Panc1 (cell line): ENCODE measurements at places on chromosomes 3 and 15. TPM values are rescaled to one million over a fixed set of nuclear protein-coding genes. Genes with fewer than 3 reads are reported as not detected.

- no peaks in the 10 kb centered on the region for H3K36me3 ChIP-seq
- no peak overlapping the region for H3K27ac ChIP-seq
These were observed 81.6 kb downstream of the OCA2 start for GRCh38 chr15:28017423-28017924.

The RCCD1 gene
- total RNA-seq, result 23.6 TPM

The IL17RB gene
- total RNA-seq, result 15.9 TPM

The IL16 gene
- total RNA-seq, result 1.0 TPM

The NEK11 gene
- 9.5 TPM for total RNA-seq

The PCSK6 gene
- total RNA-seq, result 10.6 TPM

- H3K27ac ChIP-seq, result no peak overlapping the region
- H3K27me3 ChIP-seq, result no peaks in the 10 kb centered on the region
- no peak for DNase-seq
- H3K4me3 ChIP-seq, result no peak overlapping the region
- no peaks in the 10 kb centered on the region for H3K4me1 ChIP-seq
- H3K36me3 ChIP-seq, result no peaks in the 10 kb centered on the region
These were observed 85.4 kb downstream of the IGSF11 start for GRCh38 chr3:118949113-118949760.

- H3K36me3 ChIP-seq, result no peaks in the 10 kb centered on the region
- H3K27me3 ChIP-seq, result no peaks in the 10 kb centered on the region
- DNase-seq, result no peak
- H3K4me3 ChIP-seq, result no peak overlapping the region
These were observed 13.4 kb upstream of the ZNF639 start for GRCh38 chr3:179309225-179310078.

DNA sequence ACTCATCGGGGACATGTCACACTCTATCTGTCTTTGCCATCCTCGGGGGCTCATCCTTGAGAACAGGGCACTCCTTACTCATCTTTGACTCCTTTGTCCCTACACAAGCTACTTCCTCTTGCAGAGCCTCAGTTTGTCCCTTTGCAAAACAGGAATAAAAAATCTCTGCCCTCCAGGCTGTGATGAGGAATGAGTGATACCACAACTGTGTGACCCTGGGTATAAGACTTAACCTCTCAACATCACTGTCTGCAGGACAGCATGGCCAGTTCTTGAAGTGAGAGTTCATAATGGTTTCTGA lies 48.5 kb downstream of the IQSEC1 start:
- no peak for DNase-seq
- H3K36me3 ChIP-seq, result no peaks in the 10 kb centered on the region
- peaks cover 11% of the 10 kb centered on the region for H3K4me1 ChIP-seq
- H3K27me3 ChIP-seq, result no peaks in the 10 kb centered on the region
- no peak overlapping the region for H3K4me3 ChIP-seq
- no peak overlapping the region for H3K27ac ChIP-seq

- H3K36me3 ChIP-seq, result no peaks in the 10 kb centered on the region
- no peak overlapping the region for H3K4me3 ChIP-seq
- 0 out of 2 replicates have a peak, but pooled peaks cover 3% of the 10 kb centered on the region for H3K4me1 ChIP-seq
- H3K27me3 ChIP-seq, result no peaks in the 10 kb centered on the region
- no peak overlapping the region for H3K27ac ChIP-seq
These were observed 89.3 kb downstream of the PLSCR2 start for GRCh38 chr3:146380046-146380445.

GRCh38 chr15:98438907-98439306 lies 209.4 kb upstream of the IGF1R start:
- no peak overlapping the region for H3K27ac ChIP-seq
- peaks cover 8% of the 10 kb centered on the region for H3K4me1 ChIP-seq
- H3K4me3 ChIP-seq, result no peak overlapping the region
- DNase-seq, result no peak

GRCh38 chr3:154759966-154760365 lies 320.2 kb upstream of the MME start:
- DNase-seq, result no peak
- H3K36me3 ChIP-seq, result no peaks in the 10 kb centered on the region
- H3K27me3 ChIP-seq, result no peaks in the 10 kb centered on the region

GRCh38 chr15:33384307-33384706 lies 73.5 kb downstream of the RYR3 start:
- H3K4me1 ChIP-seq, result no peaks in the 10 kb centered on the region
- H3K36me3 ChIP-seq, result no peaks in the 10 kb centered on the region
- H3K4me3 ChIP-seq, result no peak overlapping the region
- no peak for DNase-seq
- H3K27ac ChIP-seq, result no peak overlapping the region
- H3K27me3 ChIP-seq, result no peaks in the 10 kb centered on the region

- H3K4me3 ChIP-seq, result no peak overlapping the region
- no peaks in the 10 kb centered on the region for H3K36me3 ChIP-seq
- H3K4me1 ChIP-seq, result no peaks in the 10 kb centered on the region
- H3K27me3 ChIP-seq, result no peaks in the 10 kb centered on the region
- DNase-seq, result no peak
These were observed 118.6 kb upstream of the PRICKLE2 start for GRCh38 chr3:64343689-64344430.

DNA sequence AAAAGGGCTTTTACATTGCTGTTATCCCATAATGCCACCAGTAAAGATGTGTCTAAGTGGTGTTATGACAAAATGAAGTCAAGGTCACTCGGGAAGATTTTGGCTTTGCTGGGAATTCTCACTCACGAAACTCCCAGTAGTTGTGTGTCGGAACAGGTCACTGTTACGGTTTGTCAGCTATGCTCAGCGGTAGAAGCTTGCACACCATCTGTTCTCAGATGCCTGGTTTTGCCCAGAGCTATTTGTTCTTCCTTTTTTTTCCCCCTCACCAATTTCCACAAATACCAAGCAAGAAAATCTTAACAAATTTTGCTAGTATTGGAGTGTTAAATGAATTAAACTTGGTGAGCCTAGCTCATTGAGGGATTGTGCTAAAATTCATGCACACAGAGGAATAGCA lies 915.1 kb downstream of the MCTP2 start:
- no peak overlapping the region for H3K27ac ChIP-seq
- H3K36me3 ChIP-seq, result no peaks in the 10 kb centered on the region
- H3K27me3 ChIP-seq, result no peaks in the 10 kb centered on the region
- H3K4me3 ChIP-seq, result no peak overlapping the region
- no peak for DNase-seq

- H3K27ac ChIP-seq, result no peak overlapping the region
- peaks cover 11% of the 10 kb centered on the region; the same call in 1 of the 2 replicates for H3K27me3 ChIP-seq
- H3K4me3 ChIP-seq, result no peak overlapping the region
- no peaks in the 10 kb centered on the region for H3K36me3 ChIP-seq
- DNase-seq, result no peak
These were observed 102.3 kb downstream of the RORA start for GRCh38 chr15:61126811-61127210.

The SCAANT1 gene
- total RNA-seq, result not detected

DNA sequence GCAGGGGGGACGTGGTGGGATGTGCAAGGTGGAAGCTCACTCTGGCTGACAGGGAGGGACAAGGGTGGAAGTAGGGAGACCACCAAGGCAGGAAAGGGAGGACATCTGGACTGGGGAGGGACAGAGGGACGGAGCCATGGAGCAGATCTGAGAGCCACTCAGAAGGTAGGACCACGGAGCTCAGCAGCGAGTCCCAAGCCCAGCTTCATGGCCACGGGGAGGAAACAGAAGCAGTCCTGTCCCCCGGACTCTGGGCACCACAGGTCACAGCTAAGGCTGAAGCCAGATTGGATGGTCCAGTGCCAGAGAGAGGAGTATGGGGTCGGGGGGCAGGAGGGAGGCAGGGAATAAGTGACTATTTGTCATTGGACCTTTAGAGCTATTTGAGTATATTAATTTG lies 220.1 kb downstream of the TBC1D2B start:
- 0 out of 2 replicates have a peak, but pooled peaks cover 3% of the 10 kb centered on the region for H3K4me1 ChIP-seq
- no peak overlapping the region for H3K4me3 ChIP-seq
- H3K27me3 ChIP-seq, result no peaks in the 10 kb centered on the region; the same call in 1 of the 2 replicates
- no peak overlapping the region for H3K27ac ChIP-seq
- no peaks in the 10 kb centered on the region for H3K36me3 ChIP-seq
- DNase-seq, result no peak

- H3K4me1 ChIP-seq, result no peaks in the 10 kb centered on the region; the same call in 1 of the 2 replicates
- no peak overlapping the region for H3K4me3 ChIP-seq
- H3K27ac ChIP-seq, result no peak overlapping the region
- H3K36me3 ChIP-seq, result no peaks in the 10 kb centered on the region
These were observed 94.0 kb downstream of the CYP19A1 start for GRCh38 chr15:51244423-51244869.

DNA sequence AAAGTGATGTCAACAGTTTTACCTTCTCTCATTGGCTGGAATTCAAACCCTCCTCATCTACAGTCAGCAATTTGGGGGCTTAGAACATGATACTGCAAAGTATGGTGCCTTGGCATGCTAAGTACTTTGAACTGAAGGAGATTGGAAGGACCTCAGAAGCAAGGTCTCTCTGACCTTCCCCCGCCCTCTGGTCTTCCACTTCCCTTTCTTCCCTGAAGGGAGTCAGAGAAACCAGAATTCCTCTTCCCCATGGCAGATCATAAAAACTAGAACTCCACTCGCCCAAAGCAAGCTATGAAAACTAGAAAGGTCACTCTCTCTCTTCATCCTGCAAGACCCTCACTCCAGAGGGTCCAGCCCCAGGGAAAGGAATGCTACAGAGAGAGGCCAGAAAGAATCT lies 64.2 kb downstream of the CD200R1L start:
- H3K4me1 ChIP-seq, result no peaks in the 10 kb centered on the region
- H3K27me3 ChIP-seq, result peaks cover 2% of the 10 kb centered on the region; the same call in 1 of the 2 replicates

GRCh38 chr15:62277816-62278394 lies 112.8 kb upstream of the C2CD4B start:
- H3K27me3 ChIP-seq, result peaks cover 15% of the 10 kb centered on the region; the same call in 1 of the 2 replicates
- DNase-seq, result no peak
- no peak overlapping the region for H3K27ac ChIP-seq
- no peaks in the 10 kb centered on the region for H3K36me3 ChIP-seq
- H3K4me1 ChIP-seq, result no peaks in the 10 kb centered on the region

- no peak for DNase-seq
- no peak overlapping the region for H3K4me3 ChIP-seq
- no peaks in the 10 kb centered on the region for H3K36me3 ChIP-seq
- no peak overlapping the region for H3K27ac ChIP-seq
These were observed 279.3 kb upstream of the CTNNB1 start for GRCh38 chr3:40920041-40920440.

The TEX55 gene
- total RNA-seq, result not detected

GRCh38 chr3:53592862-53593261 lies 98.5 kb downstream of the CACNA1D start:
- no peak overlapping the region for H3K4me3 ChIP-seq
- H3K27ac ChIP-seq, result no peak overlapping the region
- no peaks in the 10 kb centered on the region for H3K36me3 ChIP-seq
- H3K4me1 ChIP-seq, result peaks cover 4% of the 10 kb centered on the region

The TYRO3 gene
- 41.7 TPM for total RNA-seq

GRCh38 chr15:93865586-93865985 lies 365.8 kb upstream of the MCTP2 start:
- no peak overlapping the region for H3K27ac ChIP-seq
- H3K27me3 ChIP-seq, result no peaks in the 10 kb centered on the region
- no peak for DNase-seq
- H3K4me1 ChIP-seq, result no peaks in the 10 kb centered on the region
- no peaks in the 10 kb centered on the region for H3K36me3 ChIP-seq

DNA sequence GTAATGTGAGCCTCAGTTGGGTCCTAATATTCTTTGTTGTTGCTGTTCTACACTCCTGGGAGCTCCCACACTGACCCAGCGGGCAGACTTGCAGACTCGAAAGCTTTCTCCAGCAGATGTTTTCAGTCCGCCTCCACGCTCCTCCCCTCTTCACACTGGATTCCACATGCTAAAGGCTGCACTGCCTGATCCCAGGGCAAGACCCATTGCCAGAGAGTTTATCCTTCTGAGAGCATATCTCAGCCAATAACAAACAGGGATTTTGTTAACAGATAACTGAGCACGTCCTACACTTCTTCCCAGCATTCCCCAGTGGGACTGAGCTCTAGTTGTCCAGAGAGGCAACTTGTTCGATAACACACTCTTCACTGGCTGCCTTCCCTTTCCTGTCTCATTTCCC lies 8.0 kb upstream of the COL6A6 start:
- no peaks in the 10 kb centered on the region for H3K4me1 ChIP-seq
- no peak overlapping the region for H3K4me3 ChIP-seq
- H3K36me3 ChIP-seq, result no peaks in the 10 kb centered on the region
- no peak overlapping the region for H3K27ac ChIP-seq

GRCh38 chr3:174198199-174198598 lies 660.9 kb upstream of the NAALADL2 start:
- no peaks in the 10 kb centered on the region for H3K36me3 ChIP-seq
- H3K4me3 ChIP-seq, result no peak overlapping the region
- H3K27ac ChIP-seq, result no peak overlapping the region
- no peaks in the 10 kb centered on the region; the same call in 1 of the 2 replicates for H3K4me1 ChIP-seq
- no peaks in the 10 kb centered on the region for H3K27me3 ChIP-seq
- DNase-seq, result no peak

- no peaks in the 10 kb centered on the region for H3K36me3 ChIP-seq
- no peak overlapping the region for H3K4me3 ChIP-seq
- H3K27me3 ChIP-seq, result no peaks in the 10 kb centered on the region
- DNase-seq, result no peak
- no peaks in the 10 kb centered on the region for H3K4me1 ChIP-seq
These were observed 11.3 kb upstream of the IQGAP1 start for GRCh38 chr15:90376789-90377188.

DNA sequence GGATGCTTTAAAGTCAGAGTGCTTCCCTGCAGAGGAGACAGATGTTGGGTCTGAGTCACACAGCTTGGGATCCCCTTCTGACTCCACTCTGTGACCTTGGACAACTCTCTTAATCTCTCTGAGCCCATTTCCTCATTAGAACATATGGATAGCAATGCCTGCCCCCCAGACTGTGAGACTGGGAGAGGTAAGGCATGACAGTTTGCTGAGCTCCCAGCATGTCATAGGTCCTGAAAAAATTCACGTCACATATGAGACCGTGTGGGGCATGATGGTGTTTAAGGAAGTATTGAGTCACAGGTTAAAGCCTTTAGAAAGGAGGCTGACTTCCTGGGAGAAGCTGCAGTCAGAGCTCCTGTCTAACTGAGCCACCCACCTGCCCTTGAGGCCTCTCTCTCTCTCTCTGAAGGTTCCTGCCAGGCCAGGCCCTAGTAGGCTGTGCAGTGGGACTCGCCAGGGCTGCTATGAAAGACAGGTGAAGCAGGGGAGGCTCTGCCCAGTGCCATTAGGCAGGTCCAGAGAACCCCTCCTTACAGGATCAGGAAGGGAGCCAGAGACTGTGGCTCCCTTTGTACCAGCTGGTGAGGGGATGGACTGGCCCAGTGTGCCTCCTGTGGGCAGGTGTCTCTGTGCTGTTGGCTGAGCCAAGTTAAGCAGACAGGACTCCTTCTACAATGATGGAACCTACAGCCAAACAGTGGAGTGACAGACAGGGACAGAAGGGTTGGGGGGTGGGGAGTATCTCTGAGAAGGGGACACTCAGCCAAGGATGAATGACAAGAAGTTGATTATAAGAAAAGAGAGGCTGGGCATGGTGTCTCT lies 19.5 kb upstream of the DOCK3 start:
- H3K27ac ChIP-seq, result no peak overlapping the region

DNA sequence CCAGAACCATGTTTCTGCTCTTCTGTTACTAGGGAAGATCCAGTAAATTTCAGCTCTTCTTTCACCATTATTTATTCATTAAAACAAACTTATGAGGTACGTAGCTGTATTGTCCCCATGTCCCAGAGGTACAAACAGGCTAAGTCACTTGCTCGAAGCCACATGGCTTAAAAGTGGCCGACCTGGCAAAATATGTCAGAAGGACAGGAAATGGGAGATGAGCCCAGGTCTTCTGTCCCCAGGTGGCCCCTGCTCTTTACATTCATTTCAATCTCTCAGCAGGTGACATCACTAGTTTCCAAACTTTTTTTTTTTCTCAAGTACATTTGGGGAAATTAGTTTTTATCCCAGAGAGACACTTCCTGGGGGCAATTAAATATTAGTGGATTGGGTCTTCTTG lies 34.1 kb upstream of the LPP start:
- no peaks in the 10 kb centered on the region for H3K36me3 ChIP-seq
- H3K4me3 ChIP-seq, result no peak overlapping the region
- no peaks in the 10 kb centered on the region for H3K4me1 ChIP-seq
- no peak for DNase-seq
- H3K27me3 ChIP-seq, result no peaks in the 10 kb centered on the region

The SRPRB gene
- 73.5 TPM for total RNA-seq

The TM4SF1 gene
- 1,063 TPM for total RNA-seq
